EH (cell line): ENCODE measurements at places on chromosomes 16 and 17.

GRCh38 chr16:30535777-30536190, 1.1 kb upstream of the ZNF747 start:
- peak; percentile 79 for DNase-seq

DNA sequence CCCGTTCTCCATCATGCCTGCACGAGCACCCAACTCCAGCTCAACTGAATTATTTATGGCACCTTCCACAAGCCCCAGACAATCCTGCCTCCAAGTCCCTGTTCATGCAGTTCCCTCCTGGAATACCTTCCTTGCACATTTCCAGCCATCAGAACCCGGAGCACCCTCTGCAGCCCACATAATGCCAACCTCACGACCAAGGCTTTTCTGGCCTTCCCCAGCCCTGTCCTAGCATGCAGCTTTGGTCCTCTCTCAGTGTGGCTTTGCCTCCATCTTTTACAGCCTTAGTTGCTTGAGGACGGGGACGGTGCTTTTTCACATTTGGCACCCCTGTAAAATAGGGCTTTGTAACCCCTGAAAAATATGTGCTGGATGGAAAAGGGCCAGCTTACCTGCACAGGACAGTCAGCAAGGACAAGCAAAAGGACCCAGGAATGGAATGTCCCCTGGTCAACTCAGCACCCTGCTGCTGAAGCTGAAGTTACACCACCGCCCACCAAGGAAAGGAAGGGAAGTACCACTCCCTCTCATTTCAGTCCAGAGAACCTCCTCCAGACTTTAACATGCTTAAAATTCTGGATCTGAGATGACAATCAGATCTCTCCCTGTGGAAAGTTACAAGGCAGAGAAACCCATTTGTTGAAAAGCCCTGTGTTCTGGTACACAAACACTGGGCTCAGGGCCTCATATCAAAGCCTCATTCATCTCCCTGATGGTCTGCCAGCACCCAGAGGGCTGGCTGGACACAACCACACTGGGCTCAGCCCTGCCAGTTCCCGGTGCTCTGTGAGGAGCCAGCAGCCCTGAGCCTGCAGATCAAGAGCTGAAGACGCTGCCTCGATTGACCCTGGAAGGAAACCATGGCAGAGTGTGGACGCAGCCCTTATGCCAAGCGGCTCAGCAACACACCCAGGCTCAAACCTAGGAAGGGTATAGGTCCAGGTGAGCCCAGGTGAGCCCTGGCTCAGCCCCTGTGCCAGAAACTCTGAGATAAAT, 2.9 kb downstream of the SLC39A11 start:
- no peak for DNase-seq

DNA sequence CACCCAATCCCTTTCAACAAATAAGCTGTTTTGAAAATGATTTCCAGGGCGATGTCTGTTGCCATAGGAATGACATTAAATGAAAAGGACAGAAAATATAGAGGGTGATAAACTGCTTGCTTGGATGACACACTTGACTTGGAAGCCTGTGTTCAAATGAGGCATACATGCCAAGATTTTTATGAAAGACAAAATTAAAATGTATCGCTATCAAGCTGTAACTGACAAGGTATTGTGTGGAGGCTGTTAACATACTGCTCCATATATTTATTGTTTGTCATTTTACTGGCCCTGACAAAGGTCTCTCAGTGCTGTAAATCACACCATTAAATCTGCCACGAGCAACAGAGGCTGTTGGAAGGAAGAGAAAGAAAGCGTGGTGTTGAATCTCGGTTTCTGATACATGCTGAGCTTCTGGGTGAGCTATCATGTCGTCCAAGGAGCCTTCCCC, 456.2 kb upstream of the SALL1 start:
- no peak for DNase-seq

- DNase-seq: peak; percentile 50
Measured at GRCh38 chr17:78781104-78781892, 775 bp downstream of the CYTH1 start.

DNA sequence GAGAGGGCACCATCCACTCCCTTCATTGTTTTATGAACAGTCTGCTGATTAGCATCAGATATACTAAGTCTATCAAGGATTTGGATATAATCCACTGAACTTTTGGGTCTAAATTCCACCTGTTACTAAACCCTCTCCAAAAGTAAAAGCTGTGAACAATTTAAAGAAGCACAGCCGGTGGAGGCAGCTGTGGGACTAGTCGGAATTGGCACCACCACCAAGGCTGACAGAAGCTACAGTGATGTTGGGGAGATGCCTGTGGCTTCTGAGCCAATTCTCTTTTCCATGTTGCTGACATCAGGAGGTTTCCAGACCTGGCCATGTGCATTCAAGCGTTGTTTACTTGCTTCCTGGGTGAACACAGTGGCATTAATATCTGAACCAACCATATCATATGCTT, 679.0 kb upstream of the CA10 start:
- DNase-seq: no peak

- DNase-seq: no peak
Measured at GRCh38 chr16:49458656-49459445, 85.2 kb downstream of the C16orf78 start.

GRCh38 chr16:4606354-4606753, 8.3 kb downstream of the UBALD1 start:
- DNase-seq: no peak

DNA sequence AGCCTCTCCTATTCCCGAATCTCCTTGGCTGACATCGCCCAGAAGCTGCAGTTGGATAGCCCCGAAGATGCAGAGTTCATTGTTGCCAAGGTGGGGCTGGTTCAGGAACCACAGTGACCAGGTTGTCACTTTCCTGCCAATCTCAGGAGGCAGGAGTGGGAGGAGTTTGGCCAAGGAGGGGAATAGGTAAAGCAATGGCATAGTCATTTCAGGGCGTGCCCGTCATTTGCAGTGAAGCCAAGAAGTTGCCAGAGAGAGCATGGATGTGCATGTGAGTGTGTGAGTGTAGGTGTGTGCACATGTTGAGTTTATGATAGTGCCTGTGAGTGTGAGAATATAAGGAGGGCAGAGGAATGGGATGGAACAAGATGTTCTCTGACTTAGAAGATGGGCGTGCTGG, 14.8 kb downstream of the PSMD3 start:
- no peak for DNase-seq

DNA sequence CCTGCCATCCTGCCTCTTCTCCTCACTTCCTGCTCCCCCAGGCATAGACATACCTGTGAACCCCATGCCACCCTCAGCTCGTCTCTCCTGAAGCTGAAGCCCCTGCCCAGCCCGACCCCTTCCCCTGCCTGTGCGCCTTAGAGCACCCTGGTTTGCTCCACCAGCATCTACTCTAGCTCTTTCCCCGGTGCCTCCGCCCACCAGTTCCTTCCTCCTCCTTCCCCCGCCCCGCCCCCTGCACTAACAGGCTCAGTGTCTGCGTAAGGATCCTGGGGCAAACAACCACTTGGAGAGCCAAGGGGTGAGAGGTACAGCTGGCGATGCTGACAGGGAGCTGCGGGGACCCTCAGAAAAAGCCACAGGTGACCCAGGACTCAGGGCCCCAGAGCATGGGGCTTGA, 1.9 kb downstream of the GPR142 start:
- no peak for DNase-seq

DNA sequence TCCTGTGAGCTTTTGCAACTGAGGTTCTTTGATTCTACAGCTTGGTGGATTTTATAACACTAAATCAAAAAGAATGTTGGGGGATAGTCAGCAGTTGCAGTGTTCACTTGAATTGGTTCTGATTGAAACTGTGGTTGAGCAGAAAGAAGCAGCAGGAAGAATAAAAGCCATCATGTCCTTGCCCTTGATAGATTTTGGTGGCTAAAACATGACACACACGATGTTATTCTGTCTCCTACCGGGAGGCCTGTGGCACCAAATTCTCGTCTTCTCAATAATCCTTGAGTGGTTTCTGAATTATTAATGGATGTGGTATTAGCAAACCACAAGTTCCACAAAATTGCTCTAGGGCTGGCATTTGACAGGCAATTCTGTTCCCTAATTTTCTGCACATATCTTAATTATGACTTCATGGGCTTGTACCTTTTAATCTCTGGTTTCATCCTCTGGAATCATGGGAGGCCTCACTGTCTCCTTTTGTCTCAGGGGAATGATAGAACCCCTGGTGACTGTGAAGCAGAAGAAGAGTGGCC, 338.2 kb downstream of the SNX29 start:
- peak; percentile 61 for DNase-seq

DNA sequence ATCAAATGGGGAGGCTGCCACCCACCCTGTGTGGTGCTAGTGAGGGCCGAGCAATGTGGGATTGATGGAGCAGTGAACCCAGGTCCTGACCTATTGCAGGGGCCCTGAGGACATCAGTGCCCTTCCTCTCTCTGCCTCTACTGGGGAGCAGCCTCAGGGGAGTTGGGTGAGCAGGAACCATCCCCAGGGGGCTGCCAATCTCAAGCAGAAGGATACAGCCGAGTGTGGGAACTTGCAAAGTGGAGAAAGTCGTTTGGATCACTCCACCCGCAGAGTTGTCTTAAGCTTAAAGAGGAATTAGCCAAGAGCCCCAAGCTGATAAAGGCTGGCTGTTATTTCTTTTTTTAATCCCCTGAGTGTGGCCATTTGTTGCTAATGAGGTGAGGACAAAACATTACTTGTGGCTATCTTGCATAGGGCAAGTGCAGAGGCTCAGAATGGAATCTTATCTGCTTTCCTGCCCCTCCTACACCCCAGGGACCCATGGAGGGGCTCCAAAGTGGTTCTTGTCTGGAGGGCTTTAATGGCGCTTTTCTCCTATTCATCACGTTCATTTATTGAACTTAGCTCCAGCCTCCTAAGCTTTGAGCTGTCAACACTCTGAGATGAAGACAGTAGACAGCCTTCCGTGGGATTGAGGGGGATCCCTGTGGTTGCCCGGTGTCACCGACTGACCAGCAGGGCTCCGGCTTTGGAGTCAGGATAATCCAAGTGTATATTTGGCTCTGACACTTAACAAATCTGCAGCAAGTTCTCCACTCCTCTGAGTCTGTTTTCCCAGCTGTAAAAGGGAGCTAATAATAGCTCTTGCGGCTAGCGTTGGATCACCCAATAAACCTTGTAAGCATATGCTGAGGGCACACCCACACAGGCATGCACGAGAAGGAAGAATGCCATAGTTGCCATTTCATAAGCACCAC, 45.1 kb downstream of the MYH11 start:
- peak; percentile 99 for DNase-seq

- no peak for DNase-seq
Measured at GRCh38 chr17:51817955-51818354, 340.6 kb downstream of the CA10 start.

- DNase-seq: peak; percentile 8
Measured at GRCh38 chr17:69170377-69170776, 28.7 kb upstream of the ABCA6 start.

DNA sequence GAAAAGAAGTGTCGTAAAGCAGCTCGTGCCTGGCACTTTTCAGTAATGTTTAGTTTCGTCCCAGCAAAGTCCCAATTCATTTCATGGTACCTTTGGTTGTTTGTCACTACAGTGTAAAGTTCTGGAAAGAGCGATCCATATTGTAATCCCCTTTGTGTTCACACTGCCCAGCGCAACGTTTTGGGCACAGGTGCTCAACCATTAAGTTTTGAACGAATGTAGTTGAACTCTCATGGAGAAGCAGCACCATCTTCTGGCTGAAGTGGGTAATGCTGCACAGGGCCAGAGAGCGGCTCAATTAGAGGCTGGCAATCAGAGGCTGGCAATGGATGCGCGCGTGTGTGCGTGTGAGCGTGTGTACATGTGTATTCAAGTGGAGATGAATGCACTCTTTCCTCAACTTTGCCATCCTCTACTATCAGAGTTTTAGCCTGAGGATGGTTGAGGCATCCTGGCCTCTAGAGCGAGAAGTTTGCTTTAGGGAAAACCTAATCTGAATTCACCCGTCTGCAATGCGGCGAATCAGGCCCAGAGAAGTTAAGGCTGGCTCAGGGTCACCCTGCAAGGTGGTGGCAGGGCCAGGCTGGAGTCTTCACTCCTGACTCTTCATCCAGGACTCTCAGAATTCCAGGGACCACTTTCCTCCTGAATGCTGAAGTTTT, 29.9 kb downstream of the DYNLL2 start:
- DNase-seq: peak; percentile 68

DNA sequence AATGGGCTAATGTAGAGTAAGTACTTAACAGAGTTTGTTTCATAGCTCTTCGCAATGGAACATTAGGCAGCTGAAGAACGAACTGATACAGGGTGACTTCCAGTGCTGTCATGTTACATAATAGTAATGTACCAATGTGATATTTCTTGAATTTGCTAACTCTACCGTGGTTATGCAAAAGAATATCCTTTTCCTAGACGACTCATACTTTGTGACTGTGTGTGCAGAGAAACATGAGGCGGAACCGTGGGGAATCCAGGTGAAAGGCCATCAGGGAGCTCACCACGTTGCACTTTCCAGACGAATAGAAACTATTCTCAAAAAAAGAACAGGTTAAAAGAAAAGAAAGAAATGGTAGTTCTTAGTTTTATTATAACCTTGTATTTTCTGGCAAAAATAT, 13.2 kb downstream of the NOB1 start:
- peak; percentile 48 for DNase-seq

GRCh38 chr17:7747635-7748071, 30.1 kb downstream of the DNAH2 start:
- peak; percentile 78 for DNase-seq

- DNase-seq: no peak
Measured at GRCh38 chr16:31397096-31397660, 4.0 kb downstream of the ITGAD start.

DNA sequence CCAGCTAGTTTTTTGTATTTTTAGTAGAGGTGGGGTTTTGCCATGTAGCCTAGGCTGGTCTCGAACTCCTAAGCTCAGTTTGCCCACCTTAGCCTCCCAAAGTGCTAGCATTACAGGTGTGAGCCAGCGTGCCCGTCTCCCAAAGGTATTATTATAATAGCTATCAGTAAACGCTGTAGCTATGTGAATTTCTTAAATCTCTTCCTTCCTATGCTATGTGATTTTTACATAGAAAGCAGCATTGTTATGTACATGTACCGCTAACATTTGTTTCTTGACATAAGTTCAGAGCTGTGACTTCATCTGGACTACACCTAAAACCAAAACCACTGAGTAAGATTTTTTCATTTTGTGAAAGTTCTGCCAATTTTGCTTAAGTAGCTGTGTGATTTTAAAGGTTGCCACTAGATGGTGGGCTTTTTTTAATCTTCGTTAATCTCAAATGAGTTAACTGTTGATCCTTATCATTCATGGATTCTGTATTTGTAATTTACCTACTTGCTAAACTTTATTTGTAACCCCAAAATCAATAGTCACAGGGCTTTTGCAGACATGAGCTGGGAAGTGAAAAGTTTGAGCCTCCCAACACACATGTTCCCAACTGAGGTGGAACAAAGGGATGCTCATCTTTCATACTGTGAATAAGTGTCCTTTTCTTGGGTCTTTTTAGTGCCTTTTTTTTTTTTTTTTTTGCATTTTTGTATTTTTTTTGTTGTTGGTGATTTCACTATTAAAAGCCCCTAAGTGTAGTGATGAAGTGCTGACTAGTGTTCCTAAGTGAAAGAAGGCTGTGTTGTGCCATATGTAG, 21.9 kb downstream of the PRKAR1A start:
- DNase-seq: peak; percentile 53

DNA sequence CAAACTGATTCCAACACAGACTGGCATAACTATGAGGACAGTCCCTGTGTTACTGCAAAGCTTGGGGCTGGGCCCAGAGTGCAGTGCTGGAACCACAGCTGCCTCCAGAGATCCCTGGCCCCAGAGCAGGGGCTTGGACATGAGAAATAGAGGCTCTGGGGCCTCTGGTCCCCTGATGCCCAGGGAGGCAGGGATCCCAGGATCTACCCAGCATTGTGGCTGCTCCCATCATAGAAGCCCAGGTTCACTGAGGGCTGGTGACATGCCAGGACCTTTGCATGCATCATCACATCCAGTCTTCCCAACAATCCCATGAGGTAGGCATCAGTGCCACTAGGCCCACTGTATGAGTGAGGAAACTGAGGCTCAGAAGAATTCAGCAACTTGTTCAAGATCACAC, 95.8 kb downstream of the TMEM132E start:
- no peak for DNase-seq

GRCh38 chr16:66510298-66510697, 39.6 kb downstream of the TK2 start:
- DNase-seq: no peak
